ENCODE measurements at places on chromosomes 3 and 15.

DNA sequence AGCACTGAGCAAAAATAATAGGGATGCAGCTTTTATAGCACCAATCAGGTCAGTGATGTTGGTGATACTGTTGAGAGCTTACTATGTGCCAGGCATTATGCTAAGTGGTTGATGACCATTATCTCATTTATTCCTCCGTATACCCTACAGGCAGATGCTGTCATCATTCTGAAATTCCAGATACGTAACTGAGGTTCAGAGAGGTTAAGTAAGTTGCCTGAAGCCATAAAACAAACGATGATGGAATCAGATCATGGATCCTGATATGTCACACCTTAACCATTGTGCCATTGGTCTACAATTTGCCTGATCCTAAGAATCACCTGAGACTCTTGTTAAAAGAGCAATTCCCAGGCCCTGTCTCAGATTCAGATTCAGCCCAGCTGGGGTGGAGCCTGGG, 49.5 kb downstream of the ST6GAL1 start:
- DNase-seq, result no peak

- no peak for DNase-seq
These were observed 41.4 kb upstream of the SLC41A3 start for GRCh38 chr3:126125341-126125740.

DNA sequence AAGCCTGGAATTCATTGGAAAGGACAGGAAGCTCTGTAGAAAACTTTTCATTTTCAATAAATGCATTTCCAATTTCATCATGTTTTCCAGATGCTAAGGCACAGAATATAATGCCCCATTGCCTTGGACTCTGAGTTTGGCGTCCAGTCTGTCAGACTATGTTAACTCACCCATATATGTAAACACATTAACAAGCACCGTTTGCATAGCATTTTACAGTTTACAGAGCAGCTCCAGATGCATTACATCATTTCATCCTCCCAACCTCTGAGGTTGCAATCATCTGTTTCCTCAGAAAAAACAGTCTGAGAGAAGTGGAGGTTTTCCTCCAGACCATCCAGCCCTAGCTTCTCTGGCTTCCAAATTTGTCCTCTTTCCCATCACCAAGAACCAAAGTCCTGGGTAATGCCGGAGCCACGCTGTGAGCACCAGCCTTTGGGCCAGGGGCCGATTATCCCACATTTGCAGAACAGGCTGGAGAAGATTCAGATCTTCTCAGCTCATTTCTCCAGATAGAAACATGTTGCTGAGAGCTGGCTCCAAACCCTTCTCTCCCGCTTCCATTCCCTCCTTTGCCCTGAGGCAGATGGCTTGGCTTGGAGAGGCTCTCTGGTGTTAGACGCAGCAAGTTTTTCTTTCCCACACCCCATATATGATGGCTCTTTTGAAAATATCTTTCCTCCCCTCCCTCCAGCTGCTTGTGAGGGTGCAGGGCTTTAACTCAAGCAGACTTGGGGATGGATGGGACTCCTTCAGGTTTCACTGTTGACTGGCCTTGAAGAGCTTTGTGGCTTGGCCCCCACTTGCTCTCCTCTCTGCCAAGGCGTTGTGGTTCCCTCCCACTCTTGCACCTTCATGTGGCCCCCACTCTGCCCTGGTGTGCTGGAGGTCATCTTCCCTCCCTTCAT, 26.0 kb downstream of the CYP19A1 start:
- DNase-seq, result peak; percentile 13

DNA sequence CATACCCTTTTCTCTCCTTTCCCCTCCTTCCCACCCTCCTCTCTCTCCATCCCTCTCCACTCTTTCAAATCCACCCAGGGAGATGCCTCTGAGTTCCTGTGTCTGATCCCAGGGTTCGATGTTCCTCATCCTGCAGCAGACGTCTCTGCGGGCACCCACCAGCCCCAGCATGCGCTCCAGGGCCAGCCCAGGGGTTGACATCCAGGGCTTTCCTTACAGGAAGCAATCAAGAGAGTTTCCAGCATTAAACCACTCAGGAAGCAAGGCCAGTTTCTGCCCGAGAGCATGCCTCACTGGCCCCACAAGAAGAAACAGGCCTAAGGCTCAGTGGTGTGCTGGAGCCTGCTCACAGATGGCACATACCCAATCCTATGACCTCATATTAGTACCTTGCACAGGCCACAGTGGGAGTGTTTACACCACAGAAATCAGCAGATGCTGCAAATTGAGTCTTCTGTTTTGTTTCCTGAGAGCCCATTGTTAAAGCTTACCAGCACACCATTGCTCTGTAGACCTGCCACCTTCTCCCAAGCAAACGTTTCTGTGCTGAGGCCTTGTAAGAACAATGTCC, 13.2 kb downstream of the SLC6A1 start:
- DNase-seq, result no peak

DNA sequence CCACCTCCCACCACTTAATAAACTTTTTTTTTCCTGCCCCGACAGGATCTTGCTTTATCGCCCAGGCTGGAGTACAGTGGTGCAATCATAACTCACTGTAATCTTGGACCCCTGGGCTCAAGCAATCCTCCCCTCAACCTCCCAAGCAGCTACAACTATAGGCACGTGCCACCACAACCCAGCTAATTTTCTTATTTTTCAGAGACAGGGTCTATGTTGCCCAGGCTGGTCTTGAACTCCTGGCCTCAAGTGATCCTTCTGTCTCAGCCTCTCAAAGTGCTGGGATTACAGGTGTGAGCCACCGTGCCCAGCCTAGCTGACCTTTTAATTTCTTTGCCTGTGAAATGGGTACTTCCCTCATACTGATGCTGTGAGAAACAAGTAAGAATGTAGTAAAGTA, 3.9 kb upstream of the C15orf40 start:
- no peak for DNase-seq

GRCh38 chr3:150384296-150385212, 23.5 kb upstream of the TSC22D2 start:
- DNase-seq, result peak; percentile 87

DNA sequence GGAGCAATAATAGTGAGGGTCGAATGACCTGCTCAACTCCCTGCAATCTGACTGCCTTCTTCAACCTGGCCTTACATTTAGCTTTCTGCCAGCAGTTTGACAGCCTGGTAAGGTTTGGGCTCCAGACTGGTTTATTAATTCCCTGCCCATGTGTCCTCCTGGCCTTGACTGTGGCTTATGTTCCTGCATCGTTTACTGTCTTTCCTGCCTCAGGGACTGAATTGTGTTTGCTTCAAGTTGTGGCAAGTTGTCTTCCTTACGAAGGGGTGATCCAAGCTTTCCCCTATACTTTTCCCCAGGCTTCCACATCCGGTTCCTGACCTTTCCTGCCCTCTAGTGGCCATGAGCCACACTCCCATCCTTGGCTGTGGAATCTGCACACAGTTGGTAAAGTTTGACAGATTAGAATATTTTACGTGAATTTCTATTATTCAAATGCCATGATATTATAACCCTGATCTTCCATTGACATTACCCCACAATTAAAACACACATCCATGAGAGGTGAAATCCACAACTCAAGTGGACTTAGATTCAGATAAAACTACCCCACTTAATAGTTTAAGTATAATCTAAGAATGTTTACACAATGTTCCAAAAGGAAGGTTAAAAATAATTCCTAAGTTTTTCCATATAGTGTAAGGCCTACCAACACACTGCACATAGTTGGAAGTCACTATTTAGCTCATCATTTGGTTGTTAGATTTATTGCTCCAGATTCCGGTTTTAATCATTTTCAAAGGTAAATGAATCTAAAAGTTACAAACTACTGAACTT, 95.7 kb downstream of the NEDD4 start:
- peak; percentile 70 for DNase-seq

DNA sequence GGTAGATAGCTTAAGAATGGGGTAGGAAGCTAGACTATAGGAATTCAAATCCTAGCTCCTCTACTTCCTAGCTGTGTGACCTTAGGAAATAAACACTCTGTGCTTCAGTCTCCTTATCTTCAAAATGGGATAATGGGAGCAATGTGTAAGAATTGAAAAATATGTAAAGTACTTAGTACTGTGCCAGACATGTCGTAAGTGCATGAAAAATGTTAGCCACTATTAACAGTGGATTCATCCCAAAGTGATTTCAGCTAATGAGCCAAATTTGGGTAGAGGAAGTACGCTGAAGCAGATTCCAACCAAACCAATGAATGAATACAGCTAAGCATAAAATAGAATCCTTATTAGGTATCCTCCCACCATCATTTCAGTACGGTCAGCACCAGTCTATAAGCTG, 192.1 kb downstream of the RORA start:
- DNase-seq, result no peak

DNA sequence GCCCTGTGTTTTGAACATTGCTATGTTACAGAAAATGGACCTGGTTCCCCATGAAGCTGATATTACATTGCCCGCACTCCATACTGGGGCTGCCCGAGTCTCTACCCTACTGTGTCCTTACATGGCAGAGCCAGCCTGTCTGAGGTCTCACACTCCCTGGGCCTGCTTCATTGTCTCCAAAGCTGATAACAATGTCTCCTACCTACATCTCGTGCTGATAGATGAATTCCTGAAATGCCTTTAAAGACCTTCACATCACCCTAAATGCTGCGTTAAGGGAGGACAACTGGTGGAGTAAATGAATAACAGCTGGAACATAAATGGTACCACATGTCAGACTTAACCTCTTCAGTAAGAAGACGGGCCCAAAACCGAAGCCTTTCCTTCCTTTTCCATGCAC, 62.9 kb upstream of the PTX3 start:
- DNase-seq, result no peak

- DNase-seq, result no peak
These were observed 54.7 kb downstream of the ITPR1 start for GRCh38 chr3:4547799-4548198.

- no peak for DNase-seq
These were observed 30.1 kb upstream of the MANF start for GRCh38 chr3:51354731-51355615.

- no peak for DNase-seq
These were observed 412.3 kb upstream of the TPRG1 start for GRCh38 chr3:188759336-188760005.

GRCh38 chr15:62506217-62506805, 341.2 kb upstream of the C2CD4B start:
- DNase-seq, result no peak

GRCh38 chr3:147369661-147370123, 36.7 kb downstream of the ZIC4 start:
- DNase-seq, result peak; percentile 61

DNA sequence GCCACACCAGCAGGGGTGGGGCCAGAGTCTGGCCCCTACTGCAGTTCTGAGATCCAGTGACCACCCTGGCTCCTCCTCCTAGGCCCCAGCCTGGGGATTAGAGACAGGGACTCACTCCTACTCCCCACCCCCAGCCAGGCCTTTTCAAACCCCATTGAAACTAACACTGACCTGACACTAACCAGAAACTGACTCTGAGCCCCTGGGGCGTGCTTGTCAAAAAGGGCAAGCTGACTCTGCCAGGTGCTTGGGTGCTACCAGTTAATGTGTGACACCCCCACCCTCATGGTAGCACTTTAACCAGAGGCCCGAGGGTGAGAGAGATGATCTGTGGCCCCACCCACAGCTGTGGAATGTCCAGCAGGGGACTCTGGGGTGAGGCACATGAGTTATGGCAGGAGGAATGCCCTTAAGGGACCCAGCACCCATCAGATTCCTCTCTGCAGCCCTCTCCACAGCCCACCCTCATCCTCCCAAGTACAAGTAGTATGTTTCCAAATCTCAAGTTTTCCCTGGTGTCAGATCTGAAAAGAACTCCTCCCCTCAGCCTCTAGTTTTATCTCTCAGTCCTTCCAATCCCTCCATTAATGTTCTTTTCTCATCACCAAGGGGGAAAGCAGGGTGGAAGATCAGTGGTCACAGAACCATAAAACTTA, 1.4 kb downstream of the PTH1R start:
- peak; percentile 96 for DNase-seq

DNA sequence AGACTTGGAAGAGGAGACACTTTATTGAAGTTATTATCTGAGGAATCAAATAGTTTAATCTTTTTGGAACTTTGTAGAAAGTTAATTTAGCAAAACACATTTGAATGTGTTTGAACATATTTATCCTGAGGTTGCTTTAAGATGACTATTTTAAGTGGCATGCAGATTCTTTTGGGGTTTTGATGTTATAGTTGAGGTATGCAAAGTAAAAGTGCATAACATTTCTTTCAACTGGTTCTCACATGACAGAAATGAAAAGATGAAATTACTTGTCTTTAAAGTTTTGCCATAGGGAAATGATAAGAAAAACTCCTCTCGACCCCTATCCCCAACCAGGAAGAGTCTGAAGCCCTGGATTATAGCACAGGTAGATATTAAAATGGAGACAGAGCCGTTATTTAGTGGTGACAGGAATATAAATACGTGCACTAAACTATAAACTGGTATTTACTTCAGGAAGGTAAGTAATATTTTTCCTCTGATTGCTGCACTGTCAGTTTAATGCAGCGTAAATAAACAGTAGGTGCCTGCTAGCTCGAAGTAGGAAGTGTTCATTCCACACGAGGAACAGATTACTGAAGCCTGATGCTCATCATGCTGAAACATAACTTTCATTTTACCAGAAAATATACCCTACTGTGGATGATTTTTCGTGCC, 15.1 kb upstream of the SATB1 start:
- no peak for DNase-seq

DNA sequence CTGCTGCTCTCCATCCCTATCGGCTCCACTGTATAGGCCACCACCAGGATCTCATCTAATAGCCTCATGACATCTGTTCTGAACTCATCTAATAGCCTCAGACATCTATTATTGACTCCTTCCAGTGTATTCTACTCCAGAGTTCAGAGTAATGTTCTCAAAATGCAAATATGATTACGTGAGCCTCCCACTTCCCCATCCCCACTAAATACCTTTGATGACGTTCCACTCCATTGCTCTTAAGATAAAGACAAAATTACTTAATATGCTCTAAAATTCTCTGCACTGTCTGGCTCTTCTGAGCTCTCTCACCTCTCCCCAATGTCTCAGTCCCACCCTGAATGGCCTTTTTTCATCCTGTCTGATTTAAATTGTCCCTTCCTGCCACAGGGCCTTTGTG, 94.7 kb downstream of the SAMMSON start:
- no peak for DNase-seq

DNA sequence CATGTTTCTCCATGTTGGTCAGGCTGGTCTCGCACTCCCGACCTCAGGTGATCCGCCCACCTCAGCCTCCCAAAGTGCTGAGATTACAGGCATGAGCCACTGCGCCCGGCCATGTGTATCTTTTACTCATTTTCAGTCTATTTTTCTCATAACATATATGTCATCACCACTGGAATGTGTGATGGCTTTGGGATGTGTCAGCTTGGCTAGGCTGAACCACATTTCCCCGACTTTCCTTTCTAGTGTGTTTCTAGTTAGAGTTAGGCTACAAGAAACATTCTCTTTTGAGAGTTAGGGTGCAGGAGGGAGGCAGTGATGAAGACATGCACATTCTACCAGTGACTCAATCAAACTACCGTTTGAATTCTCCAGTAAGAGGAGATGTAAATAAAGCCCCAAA, 444.9 kb upstream of the THBS1 start:
- no peak for DNase-seq

GRCh38 chr3:30667280-30667651, 60.9 kb downstream of the TGFBR2 start:
- DNase-seq, result peak; percentile 93

GRCh38 chr3:40852712-40853111, 328.0 kb downstream of the ZNF621 start:
- DNase-seq, result no peak

- no peak for DNase-seq
These were observed 122.7 kb upstream of the NSMCE3 start for GRCh38 chr15:29392358-29392757.

- DNase-seq, result no peak
These were observed 234.8 kb upstream of the WNT5A start for GRCh38 chr3:55721716-55722484.

- no peak for DNase-seq
These were observed 151.0 kb downstream of the MBNL1 start for GRCh38 chr3:152419748-152420147.
